ENCODE measurements at places on chromosomes 11 and 22.

- no peak for DNase-seq
Measured at GRCh38 chr22:46547883-46548244, 10.4 kb upstream of the CELSR1 start.

GRCh38 chr11:1638344-1638743 is 8.8 kb downstream of the KRTAP5-5 start:
- no peak for DNase-seq

DNA sequence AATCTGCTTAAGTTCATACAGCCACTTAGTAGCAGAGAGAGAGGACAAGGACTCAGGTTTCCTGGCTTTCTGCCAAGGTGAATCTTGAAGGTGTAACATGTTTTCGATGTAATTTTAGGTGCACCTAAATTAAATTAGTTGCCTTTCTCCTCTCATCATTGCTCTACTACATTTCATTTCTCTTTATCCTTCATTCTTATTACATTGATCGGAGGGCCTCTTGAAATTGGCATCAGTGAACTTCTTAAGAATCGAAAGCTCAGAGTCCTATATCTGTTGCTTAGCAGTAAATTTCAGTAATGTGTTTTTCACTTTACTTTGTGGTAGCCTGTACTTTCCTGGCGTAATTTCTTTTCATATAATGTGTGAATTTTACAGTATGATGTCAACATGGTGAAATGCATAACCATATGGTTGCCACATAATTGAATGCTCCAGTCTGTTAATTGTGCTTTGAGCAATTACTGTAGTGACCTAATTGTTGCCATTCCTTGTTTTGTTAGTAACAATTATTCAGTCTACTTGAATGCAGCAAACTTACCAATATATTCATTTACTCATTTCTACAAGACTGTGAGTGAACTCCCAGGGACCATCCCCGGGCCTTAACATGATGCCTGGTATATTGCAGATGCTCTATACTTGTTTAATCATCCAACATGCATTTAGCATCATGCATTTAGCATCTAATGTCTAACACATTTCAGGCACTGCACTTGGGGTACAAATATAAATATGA is 138.1 kb downstream of the MAML2 start:
- no peak for DNase-seq

- no peak for DNase-seq
Measured at GRCh38 chr22:43434275-43434927, 22.6 kb downstream of the MPPED1 start.

- no peak for DNase-seq
Measured at GRCh38 chr22:29175312-29175835, 30.3 kb upstream of the EMID1 start.

DNA sequence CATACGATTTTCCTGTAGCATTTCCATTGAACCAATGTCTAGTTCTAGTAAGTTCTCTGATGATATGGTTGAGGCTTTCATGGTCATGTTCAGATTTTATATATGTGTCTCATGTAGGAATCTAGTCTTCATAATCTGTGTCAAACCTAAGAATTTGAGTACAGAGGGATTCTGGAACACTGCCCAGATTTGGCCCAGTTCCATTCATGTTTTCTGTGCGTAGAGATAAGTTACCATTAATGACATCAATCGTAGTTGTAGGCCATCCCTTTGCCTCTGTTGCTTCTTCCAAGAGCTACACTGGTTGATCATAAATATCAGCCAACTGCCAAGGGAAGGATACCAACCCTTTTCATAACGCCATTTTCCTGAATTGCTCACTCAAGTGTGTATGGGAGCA is 23.3 kb downstream of the ST3GAL4 start:
- no peak for DNase-seq

GRCh38 chr11:76752321-76753143 is 30.6 kb upstream of the TSKU start:
- no peak for DNase-seq

DNA sequence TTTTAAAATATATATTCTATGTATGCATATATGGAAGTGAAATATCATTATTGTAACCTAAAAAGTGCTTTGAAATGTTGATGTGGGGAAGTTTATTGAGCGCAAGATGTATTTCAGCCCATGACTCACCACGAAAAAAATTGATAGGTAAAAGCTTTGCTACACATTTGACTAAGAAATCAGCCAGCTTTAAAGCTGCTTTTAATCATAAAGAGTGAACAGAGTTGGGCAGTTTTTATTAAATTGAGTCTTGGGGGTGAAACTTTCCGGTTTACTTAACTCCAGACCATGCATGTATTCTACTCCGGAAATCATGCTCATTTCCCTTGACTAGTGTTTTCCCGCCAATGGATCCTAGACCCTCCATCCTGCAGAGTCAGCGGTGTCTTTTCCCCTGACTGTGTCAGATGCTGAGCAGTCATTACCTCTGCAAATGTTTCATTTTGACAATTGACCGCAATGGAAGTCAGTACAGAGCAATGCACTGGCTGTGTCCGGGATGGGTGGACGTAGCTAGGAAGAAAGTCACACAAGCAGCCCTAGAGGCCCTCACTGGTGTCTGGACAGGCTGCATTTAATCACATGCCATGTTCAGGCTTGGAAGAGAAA is 47.2 kb upstream of the MPEG1 start:
- DNase-seq, result no peak

- no peak for DNase-seq
Measured at GRCh38 chr11:111285189-111286091, 12.9 kb upstream of the POU2AF3 start.

DNA sequence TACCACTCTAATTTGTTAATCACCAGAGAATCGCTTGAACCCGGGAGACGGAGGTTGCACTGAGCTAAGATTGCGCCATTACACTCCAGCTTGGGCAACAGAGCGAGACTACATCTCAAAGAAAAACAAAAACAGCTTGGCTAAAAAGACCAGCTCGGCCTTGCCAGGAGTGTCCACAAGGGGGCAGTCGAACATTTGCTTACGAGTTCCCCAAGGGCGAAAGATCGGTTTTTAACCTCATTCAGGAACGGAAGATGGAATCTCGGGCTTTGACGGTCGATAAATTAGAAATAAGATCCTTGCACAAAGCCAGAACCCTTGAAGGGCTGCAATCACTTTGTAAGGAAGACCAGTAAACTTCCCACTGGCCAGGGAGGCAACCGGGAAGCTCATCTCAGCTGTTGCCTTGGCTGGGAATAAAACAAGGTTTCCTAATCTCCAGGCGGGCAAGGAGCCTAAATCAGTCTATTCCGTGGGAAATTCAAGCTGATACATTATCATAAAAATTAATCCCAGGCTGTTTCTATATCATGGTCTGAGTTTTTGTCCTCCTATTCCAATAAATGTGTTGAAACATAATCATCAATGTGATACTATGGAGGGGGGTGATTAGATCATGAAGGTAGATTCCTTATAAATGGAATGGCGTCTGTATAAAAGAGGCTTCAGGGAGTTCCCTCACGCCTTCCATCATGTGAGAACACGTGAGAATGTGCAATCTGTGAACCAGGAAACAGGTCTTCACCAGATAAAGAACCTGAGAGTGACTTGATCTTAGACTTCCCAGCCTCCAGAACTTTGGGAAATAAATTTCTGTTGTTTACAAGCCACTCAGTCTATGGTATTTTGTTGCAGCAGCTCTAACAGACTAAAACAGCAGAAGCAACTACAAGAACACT is 14.9 kb upstream of the SLC29A2 start:
- peak; percentile 95 for DNase-seq

- DNase-seq, result no peak
Measured at GRCh38 chr11:45213717-45214116, 67.3 kb downstream of the PRDM11 start.

GRCh38 chr11:103682318-103683184 is 353.9 kb upstream of the DDI1 start:
- no peak for DNase-seq

- DNase-seq, result no peak
Measured at GRCh38 chr11:70420008-70420464, 21.7 kb downstream of the CTTN start.

DNA sequence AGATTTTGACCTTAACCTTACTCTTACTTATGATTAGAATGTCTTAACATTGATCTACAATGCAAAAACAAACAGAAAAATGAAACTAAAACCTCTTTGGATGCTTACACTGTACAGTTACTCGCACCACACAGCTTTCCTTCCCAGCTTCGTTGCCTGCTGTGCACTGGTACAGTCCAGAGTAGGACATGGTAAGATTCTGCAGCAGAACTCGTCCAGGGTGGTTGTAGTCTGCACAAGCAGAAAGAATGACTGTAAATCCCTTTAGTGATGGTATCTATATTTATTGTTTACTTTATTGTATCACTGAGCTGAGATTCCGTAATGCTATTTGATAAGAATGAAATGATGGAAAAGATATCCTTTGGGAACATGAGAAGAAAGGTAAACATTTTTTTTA is 21.0 kb upstream of the HSPA8 start:
- no peak for DNase-seq

DNA sequence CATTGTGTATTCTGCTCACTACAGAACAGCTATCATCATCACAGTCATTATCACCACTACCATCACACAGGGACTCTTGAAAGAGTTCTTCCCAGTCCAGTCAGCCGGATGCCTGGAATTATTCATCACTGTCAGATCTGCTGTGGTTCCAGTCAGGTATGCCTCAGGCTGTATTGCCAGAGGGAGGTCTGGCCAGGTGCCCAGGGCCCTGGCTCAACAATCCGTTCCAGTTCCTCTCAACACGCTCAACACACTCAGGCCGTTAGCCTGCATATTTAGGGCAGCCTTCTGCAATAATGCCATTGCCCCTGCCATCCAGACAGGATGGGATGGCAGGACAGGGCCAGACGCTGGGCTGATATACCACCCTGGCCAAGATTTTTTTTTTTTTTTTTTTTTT is 28.6 kb upstream of the RASL10A start:
- DNase-seq, result peak; percentile 39

GRCh38 chr22:23859201-23859600 is 1.5 kb downstream of the SLC2A11 start:
- no peak for DNase-seq

DNA sequence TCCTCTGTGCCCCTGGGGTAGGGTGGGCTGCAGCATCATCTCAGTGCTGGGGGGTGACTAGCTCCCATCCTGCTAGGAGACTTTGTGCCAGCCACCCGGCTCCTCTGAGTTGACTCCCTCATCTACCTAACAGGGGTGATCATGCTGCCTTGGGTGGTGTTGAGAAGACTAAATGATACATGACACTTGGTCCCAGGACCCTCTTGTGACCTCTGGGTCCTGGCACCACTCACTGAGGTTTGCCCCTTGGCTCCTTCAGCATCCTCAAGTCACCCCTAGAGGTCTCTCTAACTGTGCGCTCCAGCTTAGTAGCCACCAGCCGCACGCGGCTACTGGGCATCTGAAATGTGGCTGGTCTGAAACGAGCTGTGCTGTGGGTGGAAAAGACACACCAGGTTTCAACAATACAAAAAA is 72.1 kb downstream of the LRRC32 start:
- no peak for DNase-seq

GRCh38 chr11:74011360-74012073 is 2.6 kb upstream of the UCP3 start:
- DNase-seq, result no peak

- DNase-seq, result no peak
Measured at GRCh38 chr11:102436561-102436960, 16.0 kb downstream of the TMEM123 start.

DNA sequence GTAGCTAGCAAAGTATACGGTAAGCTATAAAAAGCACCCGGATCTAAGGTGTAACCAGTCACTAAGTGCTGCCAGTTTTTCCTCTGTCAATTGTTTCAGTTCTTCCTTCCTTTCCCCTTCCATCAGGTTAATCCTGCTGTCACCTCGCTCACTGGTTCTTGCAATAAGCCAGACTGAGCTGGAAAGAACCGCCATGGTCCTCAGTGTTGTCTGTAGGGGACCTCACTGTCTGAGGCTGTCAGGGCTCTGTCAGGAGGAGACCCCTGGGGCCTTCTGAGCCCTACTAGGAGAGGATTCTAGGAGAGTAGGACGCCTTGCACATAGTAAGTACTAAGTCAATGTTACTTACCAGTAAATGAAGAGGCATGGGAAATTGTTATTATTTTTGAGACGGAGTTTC is 1.4 kb upstream of the TBC1D22A start:
- DNase-seq, result no peak

DNA sequence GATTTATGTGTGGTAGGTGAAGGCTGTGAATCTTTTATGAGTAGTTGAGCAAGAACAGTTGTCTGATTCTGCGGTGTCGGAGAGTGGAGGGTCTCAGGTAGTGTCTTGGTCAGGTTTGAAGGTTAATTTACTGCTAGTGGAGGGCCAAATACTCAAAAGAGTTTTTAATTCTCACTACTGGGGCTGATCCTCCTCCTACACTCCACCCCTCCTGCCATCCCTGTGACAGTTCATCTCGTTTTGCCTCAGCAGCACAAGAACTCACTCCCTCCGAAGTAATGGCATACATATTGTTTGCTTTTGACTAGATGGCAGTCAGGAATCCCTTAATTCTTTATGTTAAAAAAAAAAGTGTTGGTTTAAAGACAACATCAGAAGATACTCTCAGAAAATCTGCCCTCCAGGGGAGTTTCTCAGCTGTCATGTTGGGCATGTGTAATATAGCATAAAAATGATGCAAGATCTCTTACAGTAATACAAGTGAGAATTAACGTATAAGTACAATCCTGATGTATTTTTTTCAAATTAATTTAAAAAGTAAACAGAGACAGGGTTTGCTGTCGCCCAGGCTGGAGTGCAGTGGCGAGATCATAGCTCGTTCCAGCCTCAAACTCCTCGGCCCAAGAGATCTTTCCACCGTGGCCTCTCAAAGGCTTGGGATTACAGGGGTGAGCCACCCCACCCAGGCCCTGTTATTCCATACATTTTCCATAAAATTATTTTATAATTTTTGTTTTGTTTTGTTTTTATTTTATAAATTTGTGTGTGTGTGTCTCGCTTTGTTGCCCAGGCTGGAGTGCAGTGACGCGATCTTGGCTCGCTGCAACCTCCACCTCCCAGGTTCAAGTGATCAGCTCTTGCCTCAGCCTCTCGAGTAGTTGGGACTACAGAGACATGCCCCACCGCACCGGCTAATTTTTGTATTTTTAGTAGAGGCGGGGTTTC is 1.3 kb downstream of the FAR1 start:
- no peak for DNase-seq

DNA sequence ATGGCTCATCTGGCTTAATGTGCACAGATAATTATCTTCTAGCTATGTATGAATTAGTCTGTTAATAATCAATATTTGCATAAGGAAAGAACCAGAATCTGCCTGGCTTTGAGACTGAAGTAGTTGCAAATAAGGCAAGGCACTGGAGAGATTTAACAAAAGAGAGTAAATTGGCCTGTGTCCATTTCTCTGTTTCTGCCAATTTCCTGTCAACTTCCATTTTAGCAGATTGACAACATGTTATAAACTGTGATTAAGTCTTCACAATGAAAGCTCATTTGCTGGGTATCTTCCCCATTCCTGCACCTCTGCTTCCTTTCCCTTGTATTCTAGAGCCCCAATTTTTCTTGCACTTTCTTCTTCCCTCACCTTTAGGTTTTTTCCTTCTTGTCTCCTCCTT is 5.3 kb upstream of the TMEM123 start:
- no peak for DNase-seq

GRCh38 chr11:62071408-62071807 is 52.4 kb upstream of the INCENP start:
- DNase-seq, result no peak
